Stimulated activated CD4-positive, alpha-beta T cell treated with anti-CD3 and anti-CD28 coated beads, Interleukin-12 subunit alpha, Interleukin-12 subunit beta, amount 100 ng/mL, for 4 hours (primary cell): ENCODE measurements at places on chromosomes 5 and 9.
A peak's percentile ranks its signal among the peaks of the same experiment; 100 is the strongest.

- no peak for DNase-seq
Measured at GRCh38 chr9:135290086-135290485, 189.5 kb upstream of the PPP1R26 start.

GRCh38 chr5:102481054-102481715 lies 17.6 kb downstream of the SLCO6A1 start:
- no peak for DNase-seq

DNA sequence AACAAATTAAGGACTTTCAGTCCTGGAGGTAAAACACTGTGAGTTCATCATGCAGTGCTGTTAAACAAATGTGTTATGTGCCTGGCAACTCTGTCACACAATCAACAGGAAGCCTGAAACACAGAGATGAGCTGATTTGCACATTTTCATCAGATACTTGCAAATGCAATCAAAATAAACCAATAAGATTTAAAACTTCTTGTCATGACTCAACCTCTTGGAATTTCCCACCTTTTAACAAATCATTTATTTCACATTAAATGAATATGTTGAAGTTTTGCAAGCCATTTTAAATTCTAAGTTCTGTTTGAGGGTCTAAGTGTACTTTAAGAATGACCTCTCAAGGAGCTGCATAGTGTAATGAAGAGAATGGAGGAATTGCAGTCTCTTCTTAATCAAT lies 64.4 kb downstream of the ANXA1 start:
- no peak for DNase-seq

DNA sequence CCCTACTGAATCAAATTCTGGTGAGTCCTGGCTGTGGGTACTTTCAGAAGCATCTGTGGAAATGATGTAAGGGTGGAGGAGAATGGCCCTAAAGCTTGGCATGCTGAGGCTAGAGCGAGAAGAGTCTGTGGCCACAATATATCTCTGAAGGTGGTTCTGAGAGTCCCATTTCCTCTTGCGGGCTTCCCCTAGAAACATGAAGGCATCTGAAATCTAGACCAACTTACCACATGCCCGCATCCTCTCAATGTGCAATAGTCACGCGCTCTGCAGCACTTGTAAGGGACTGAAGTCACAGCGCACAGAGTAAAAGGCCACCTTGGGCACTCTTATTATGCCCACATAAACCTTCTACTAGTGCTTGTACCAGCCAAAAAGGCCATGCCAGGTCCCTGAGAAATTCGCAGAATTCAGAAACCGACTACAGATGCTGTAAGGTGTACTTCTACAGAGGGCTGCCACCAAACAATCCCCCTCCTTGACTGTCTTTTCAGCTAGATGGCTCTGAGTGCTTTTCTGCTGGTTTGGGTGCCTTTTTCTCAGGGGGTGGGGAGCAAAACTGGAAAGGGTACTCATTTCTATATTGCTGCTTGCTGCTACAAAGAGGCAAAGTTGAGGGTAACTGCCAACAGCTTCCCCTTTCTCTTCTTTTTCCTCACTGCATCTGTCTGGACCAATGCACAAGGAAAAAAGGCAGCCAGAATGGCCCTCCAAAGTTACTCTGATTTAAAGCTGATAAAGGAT lies 107.3 kb downstream of the ZDHHC21 start:
- DNase-seq: no peak

DNA sequence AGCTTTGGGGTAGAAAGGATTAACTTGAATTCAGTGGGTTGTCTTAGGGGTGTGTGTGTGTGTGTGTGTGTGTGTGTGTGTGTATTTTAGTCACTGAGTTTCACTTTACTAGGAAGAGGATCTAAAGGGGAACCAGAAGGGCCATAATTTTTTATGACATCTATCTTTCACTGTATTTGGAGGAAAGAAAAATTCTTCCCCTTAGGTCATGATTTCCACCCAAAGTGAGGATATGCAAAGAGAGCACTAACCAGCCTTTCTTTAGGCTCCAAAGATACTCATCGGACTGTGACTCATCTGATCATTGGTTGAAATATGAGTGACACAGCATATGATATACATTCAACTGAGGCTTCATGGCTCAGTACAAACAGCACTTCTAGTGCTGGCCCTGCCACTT lies 75.2 kb upstream of the RASGRF2 start:
- DNase-seq: no peak

GRCh38 chr5:160787240-160787639 lies 64.8 kb downstream of the ATP10B start:
- DNase-seq: peak; percentile 2

DNA sequence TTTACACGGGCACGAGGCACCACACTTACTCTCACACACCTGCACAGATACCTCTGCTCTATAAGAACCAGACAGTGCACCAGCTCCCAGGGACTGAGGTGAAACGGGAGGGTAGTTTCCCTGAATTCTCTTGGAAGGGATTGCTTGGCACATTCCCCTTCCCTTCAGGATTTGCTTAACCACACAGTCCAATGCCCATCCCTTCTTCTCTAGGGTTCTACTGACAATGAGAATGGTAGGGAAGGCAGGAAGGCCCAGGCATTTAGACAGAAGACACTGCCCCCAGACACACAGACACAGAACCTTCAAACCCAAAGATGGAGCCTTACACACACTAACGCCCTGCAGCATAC lies 704 bp upstream of the LHX6 start:
- no peak for DNase-seq

- no peak for DNase-seq
Measured at GRCh38 chr9:113910036-113910639, 34.0 kb downstream of the ZNF618 start.

DNA sequence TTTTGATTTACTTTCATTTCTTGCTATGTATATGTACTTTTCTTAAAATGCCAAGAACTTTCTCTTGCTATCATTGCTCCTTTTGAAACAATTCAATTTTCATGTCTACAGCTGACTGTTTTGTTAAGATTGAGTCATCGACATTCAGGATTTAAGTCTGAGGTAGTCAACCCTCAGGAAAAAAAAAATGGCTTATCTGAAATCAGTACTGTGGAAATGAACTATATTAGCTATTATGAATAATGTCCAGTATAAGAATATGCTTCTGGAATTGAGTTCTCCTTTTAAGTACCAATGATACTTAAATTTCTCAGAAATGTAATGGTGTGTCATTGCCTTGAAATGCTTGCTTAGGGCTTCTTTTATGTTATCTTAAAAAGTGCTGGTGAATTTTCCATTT lies 37.9 kb downstream of the TNFAIP8 start:
- no peak for DNase-seq

GRCh38 chr9:68707801-68708488 lies 2.9 kb downstream of the PIP5K1B start:
- no peak for DNase-seq

GRCh38 chr9:99743455-99743854 lies 78.2 kb upstream of the NR4A3 start:
- no peak for DNase-seq

- no peak for DNase-seq
Measured at GRCh38 chr9:97933297-97933998, 4.5 kb downstream of the HEMGN start.

DNA sequence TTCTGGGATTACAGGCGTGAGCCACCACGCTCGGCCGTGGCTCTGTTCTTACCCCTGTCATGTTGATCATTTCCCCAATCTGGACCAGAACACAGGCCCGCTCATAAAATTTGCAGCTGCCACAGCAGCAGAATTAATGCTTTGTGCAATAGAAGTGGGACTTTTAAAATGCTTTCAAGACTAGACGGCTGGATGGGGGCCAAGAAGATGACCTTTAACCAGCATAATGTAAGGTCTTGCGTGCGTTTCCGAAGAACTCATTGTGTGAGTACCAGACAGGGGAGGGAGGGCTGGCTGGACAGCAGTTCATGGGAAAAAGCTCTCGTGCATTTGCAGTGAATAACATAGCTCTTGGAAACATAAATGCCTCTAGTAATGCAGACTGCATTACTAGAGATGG lies 3.5 kb upstream of the WDR38 start:
- DNase-seq: no peak

- DNase-seq: no peak
Measured at GRCh38 chr9:431701-432100, 217.0 kb downstream of the DOCK8 start.

GRCh38 chr5:74206579-74207550 lies 433.7 kb downstream of the ENC1 start:
- no peak for DNase-seq

- DNase-seq: no peak
Measured at GRCh38 chr9:106800701-106801270, 62.2 kb upstream of the ZNF462 start.

GRCh38 chr9:134190232-134191121 lies 26.1 kb upstream of the RNU6ATAC start:
- no peak for DNase-seq

GRCh38 chr5:1103505-1104326 lies 8.1 kb downstream of the SLC12A7 start:
- DNase-seq: no peak

DNA sequence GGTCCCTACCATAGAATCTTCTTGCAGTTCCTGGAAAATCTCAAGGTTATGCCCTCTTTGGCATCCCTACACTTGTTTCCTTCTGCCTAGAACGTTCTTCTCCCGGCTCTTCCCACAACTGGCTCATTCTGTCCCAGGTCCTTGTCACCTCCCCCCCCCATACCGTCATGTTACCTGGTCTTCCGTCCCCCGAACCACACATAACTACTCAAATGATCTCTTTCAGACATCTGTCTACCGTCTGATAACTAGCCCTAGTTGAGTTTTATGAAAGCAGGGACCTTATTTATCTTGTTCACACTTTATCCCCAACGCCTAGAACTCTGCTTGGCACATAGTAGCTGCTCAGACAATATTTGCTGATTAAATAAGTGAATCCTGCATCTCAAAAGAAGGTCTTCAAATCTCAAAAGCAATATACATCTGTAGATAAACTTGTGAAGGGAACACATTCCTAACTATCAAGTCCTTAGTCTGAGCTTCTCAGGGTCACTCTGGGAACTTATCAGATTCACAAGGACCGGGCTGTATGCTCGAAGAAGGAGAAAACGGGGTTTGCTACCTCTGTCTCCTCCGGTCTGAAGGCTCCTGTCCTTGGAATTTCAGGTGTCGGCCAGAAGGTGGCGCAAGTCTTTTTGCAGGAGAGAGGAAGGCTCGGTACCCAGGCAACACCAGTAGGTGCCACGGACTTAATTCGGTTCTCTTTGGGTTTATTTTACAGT lies 30.0 kb downstream of the LCP2 start:
- peak; percentile 76 for DNase-seq

DNA sequence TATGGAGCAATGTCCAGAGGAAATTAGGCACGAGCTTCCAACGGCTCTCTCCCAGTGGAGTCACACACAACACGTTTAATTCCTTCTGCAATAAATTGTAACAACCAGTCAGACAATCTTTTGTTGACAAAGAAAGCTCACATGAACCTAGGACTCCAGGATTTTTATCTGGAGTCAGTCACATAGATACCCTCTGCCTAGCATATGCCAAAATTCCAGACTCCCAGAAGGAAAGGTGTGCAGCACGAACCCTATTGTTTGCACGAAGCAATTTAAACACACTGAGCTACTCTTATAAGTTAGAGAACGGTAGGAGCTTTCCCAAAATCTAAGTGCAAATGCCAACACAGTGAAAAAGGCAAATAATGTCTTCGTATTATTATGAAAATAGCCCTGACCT lies 67.1 kb downstream of the TEX10 start:
- DNase-seq: no peak

DNA sequence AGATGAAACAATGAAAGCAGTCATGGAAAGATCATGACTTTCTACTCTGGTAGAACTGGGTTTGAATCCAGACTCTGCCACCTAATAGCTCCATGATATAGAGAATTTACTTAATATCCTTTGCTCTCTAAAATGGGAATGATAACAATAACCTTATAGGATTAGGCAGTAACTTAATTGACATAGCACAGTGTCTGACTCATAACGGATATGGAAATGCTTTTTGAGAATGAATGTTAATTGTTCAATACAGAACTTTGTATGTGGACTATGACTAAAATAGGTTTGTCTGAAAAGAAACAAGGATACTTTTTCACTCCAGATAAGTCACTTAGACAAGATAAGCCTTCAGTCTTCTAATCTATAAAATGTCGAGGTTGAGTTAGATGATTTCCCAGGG lies 330.7 kb downstream of the PTPRD start:
- DNase-seq: no peak
